ENCODE measurements at places on chromosomes 4 and X. TPM values are rescaled to one million over a fixed set of nuclear protein-coding genes. Genes with fewer than 3 reads are reported as not detected.

Gene CPZ
- 33.6 TPM for total RNA-seq

Gene NUDT10
- 10.1 TPM for total RNA-seq

Gene CNKSR2
- total RNA-seq: 28.7 TPM

Gene AMBN
- total RNA-seq: not detected

Gene SRPK3
- not detected for total RNA-seq

Gene FGF5
- 0.32 TPM for total RNA-seq

Gene AVPR2
- not detected for total RNA-seq

Gene NCAPG
- 37.5 TPM for total RNA-seq

Gene HCCS
- 30.9 TPM for total RNA-seq

Gene TMEM156
- total RNA-seq: not detected

Gene SLC10A6
- not detected for total RNA-seq

DNA sequence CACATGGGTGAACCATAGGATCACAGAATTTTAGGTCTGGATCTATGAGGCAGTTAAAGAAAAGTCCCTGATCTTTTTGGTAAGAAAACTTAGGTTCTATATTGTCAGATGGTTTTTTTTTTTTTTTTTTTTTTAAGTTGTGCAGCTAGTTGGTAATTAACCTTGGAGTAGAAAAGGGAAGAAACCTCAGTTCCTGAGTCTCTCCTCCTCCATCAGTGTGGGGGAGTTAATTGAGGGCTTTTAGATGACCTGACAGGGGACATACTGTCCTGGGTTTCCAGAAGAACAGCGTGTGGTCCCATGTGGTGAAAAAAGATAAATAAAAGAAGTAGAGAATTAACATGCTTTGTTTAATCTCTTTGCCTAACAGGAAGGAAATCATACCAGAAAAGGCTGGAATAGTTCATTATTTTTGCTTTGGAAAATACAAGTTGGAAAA, 123.7 kb downstream of the ARHGAP10 start:
- no peaks in the 10 kb centered on the region for H3K4me1 ChIP-seq
- H3K4me3 ChIP-seq: no peak overlapping the region

DNA sequence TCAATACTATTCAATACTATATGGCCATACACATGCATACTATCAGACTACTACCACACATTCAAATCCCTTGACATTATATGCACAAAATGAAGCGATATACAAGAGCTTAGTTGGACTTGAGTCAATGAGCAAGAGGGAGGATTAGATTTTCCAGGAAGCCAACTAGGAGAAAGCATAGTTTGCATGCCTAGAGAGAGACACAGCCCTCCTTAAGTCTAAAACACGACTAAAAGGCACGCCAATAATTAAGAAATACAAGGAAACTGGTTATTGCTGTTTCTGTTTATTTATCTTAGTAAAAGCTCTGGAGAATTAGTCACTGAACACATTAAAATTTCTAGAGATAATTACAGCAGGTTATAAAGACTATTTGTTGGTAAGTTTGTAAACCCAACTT, 21.8 kb downstream of the MBNL3 start:
- no peaks in the 10 kb centered on the region for H3K4me1 ChIP-seq
- no peaks in the 10 kb centered on the region for H3K36me3 ChIP-seq
- no peak overlapping the region for H3K4me3 ChIP-seq
- no peaks in the 10 kb centered on the region for H3K27me3 ChIP-seq

DNA sequence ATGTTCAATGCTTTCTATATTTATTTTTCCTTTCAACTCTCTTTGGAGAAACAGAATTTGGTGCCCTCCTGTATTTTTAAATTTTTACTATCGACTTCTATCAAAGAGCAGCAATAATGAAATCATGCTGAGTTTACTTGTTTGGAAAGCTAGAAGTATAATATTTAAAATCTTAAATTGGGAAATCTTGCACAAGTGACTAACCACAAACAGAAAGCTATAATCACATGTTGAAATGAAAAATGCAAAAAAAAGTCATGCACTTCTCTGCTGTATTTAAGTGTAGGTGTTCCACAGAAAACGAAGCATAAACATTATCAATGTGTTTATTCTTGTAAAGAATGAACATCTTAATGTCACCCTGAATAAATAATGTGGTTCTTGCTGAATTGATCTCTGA, 306.1 kb downstream of the PCDH18 start:
- no peak overlapping the region for H3K27ac ChIP-seq
- no peaks in the 10 kb centered on the region for H3K4me1 ChIP-seq
- DNase-seq: no peak
- H3K36me3 ChIP-seq: no peaks in the 10 kb centered on the region

GRCh38 chrX:134453631-134454030, 6.3 kb upstream of the HPRT1 start:
- DNase-seq: no peak
- no peaks in the 10 kb centered on the region for H3K36me3 ChIP-seq
- no peaks in the 10 kb centered on the region for H3K4me1 ChIP-seq

DNA sequence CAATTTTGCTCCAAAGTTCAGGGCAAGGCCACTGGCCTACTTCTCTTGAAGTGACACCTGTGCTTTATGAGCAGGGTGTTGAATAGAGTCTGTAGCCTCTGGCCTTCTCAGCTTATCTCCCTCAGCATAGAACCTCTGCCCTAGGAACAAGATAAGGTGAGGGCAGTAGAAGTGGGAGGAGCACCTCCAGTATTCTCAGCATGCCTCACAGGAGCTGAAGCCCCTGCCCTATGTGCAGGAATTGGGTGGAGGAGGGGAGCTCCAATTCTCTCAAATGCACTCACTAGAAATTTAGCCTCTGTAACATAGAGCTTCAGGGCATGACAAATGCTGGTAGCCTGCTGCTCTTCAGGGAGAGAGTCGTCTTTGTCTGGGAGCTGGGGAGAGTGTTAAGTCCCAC, 479.3 kb downstream of the IL1RAPL1 start:
- no peak overlapping the region for H3K4me3 ChIP-seq
- H3K27ac ChIP-seq: no peak overlapping the region
- peak; percentile 41 for DNase-seq

GRCh38 chrX:110407910-110408545, 49.4 kb downstream of the RTL9 start:
- no peaks in the 10 kb centered on the region for H3K27me3 ChIP-seq
- H3K4me3 ChIP-seq: no peak overlapping the region
- no peaks in the 10 kb centered on the region for H3K36me3 ChIP-seq

DNA sequence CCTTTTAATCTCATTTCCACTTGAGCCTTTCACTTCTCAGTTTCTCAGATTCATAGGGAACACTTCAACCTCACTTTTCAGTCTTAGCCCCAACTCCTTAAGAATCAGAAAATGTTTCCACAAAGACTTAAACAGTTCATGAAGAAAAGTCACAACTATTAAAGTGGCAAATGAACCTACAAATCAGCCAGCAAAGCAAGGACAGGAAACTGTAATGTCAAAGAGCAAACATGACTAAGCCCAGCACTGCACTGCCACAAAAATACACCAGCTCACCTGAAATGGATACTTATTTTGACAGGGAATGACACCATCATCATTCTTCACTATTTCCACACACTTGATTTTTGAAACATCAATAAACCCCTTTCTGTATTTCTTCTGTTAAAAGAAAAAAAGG, 41.8 kb upstream of the TXK start:
- no peak overlapping the region for H3K27ac ChIP-seq
- peaks cover 6% of the 10 kb centered on the region for H3K4me1 ChIP-seq
- no peaks in the 10 kb centered on the region for H3K27me3 ChIP-seq
- no peaks in the 10 kb centered on the region for H3K36me3 ChIP-seq
- no peak for DNase-seq

DNA sequence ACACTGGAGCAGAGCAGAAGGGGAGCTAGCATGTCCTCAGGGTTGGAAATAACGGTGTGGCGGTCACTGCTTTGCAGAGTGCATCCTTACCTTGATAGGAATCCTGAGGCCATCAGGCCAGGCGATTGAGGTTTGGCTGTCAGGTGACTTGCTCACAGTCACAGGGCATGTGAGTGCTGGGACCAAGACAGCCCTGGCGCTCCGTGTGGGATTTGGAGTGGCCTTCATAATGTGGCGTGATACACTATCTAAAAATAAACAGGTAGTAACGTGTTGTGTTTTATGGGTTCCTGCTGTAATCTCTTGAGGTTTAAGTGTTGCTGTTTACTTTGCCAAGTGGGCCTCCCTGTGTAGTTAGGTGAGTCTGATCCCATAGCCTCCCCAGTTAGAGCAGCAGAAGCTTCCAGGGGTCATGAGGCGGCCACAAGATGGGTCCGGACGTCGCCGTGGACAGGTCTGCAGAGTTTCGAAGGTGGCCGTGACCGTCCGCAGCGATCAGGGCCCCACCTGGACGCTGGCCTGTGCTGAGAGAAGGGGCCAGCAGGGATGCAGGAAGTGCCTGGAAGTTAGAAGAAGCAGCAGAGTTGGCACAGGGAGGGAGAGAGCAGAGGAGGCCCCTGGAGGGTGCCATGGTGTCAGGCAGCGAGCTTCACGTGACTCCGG, 27.7 kb downstream of the RGS12 start:
- H3K27me3 ChIP-seq: no peaks in the 10 kb centered on the region
- peak overlapping the region; percentile 99 for H3K27ac ChIP-seq
- H3K36me3 ChIP-seq: peaks cover 23% of the 10 kb centered on the region

DNA sequence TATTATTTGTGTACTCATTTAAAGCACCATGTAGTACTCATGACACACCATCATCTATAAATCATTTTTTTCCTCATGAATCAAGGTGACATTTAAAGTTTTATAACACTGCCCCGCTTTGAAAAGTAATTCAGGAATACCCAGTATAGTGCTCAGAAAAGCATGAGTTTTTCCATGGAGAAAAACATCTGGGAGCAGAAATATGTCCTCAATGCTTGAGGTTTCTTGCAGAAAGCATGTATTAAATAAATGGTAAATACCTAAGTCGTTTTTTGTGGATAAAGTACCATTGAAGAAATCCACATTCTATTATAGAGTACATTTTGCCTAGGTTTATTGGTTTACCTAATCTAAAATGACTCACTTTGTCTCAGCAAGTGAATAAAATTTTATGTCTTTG, 66.2 kb downstream of the UBA6 start:
- no peak overlapping the region for H3K4me3 ChIP-seq
- peaks cover 83% of the 10 kb centered on the region for H3K36me3 ChIP-seq
- H3K27me3 ChIP-seq: no peaks in the 10 kb centered on the region

DNA sequence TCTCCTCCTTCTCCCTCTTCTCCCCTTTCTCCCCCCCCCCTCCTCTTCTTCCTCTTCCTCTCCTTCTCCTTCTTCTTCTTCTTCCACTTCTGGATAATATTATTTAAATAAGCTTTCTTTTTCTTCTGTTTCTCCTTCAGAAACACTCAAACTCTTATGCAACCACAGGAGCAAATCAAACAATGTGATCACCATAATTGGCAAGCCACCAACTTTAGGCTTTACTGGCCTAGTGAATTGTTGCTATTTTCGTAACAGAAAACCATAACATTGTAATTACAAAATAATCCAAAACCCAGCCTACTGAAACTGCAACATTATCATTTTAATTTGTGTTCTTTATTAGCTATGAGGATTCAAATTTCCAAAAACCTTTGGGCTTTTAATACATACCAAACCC, 14.3 kb downstream of the DCAF8L1 start:
- H3K4me1 ChIP-seq: no peaks in the 10 kb centered on the region
- DNase-seq: no peak
- H3K36me3 ChIP-seq: no peaks in the 10 kb centered on the region
- H3K4me3 ChIP-seq: no peak overlapping the region
- no peaks in the 10 kb centered on the region for H3K27me3 ChIP-seq
- H3K27ac ChIP-seq: no peak overlapping the region

DNA sequence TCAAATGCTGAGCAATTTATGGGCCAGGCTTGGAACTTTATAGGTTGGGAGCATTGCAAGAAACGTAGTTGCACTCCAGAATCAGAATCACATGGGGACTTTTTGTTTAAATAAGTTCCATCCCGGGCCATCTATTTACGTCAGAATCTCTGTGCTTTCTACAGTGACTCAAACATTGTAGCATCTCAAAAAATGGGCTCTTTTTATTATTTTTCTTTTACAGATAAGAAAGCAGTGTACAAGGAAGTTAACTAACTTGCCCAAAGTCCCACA, 10.2 kb downstream of the CC2D2A start:
- H3K36me3 ChIP-seq: peaks cover 12% of the 10 kb centered on the region
- peaks cover 13% of the 10 kb centered on the region for H3K4me1 ChIP-seq
- DNase-seq: no peak
- peak overlapping the region; percentile 71 for H3K27ac ChIP-seq
- peak overlapping the region; percentile 78 for H3K4me3 ChIP-seq

- DNase-seq: no peak
- H3K36me3 ChIP-seq: no peaks in the 10 kb centered on the region
- H3K4me3 ChIP-seq: no peak overlapping the region
Measured at GRCh38 chrX:109709129-109709631, 23.9 kb downstream of the ACSL4 start.
